ENCODE measurements at places on chromosomes 12 and 14. TPM values are rescaled to one million over a fixed set of nuclear protein-coding genes. Genes with fewer than 3 reads are reported as not detected.

- peak; percentile 70 for DNase-seq
Measured at GRCh38 chr12:26845057-26845666, 12.2 kb upstream of the ITPR2 start.

- no peak for DNase-seq
Measured at GRCh38 chr12:93784339-93785086, 107.3 kb downstream of the CRADD start.

- no peak for DNase-seq
Measured at GRCh38 chr12:42396473-42397259, 70.7 kb downstream of the PPHLN1 start.

GRCh38 chr14:94562022-94562421 lies 780 bp downstream of the SERPINA4 start:
- no peak for DNase-seq

The C14orf93 gene
- 8.8 TPM for total RNA-seq

GRCh38 chr12:43370263-43370662 lies 181.7 kb downstream of the ADAMTS20 start:
- no peak for DNase-seq

- no peak for DNase-seq
Measured at GRCh38 chr12:91922674-91923073, 223.0 kb downstream of the BTG1 start.

DNA sequence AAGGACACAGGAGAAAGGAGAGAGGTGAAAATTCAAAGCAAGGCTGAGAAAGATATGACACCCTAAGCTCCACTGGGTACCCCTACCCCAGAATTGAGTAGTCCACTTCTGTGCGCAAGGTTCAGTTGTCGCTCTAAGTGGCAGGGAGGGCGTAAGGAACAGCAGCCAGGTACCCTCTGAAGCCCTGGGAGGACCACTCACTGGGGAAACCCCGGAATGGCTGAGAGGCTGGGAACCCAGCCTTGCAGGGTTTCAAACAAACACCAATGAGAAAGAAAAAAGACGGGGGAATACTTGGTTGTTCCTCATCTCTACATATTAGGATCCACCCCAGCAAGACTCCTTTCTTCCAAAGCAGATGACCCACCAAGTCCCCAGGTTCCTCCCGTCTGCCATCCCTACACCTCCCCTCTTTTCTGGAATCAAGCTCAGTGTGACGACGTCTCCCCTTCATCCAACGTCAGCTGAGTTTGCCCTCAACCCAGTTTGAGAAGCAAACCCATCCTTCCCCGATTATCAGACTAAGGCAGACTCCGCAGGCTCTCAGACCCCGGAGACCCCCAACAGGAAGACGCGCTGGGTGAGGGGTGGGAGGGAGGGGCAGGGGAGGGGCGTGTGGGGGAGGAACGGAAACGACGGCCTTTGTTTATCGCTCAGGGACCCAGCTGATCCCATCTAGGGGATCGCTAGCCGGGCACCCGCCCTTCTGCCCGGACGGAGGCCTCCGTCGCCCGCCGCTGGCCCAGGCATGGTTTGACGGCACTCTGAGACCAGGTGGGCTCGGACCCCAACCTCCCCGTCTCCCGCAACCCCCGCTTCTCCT lies 795 bp downstream of the LMBR1L start:
- DNase-seq = peak; percentile 47

DNA sequence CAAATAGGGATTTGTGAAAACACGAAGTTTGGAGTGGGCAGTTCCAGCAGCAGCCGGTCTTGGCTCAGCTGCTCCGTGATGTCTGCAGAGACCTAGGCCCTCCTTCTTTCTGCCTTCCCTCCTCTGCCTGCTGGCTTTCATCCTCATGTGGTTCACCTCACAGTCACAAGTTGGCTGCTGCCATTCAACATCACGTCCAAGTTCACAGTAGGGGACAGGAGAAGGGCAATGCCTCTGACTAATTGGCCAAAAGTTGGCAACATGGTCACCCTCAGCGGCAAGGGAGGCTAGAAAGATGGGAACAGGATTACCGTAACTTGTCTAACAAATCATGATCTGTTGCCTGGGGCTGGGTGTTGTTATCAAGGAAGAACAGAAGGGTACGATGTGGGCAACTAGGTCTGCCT lies 7.8 kb upstream of the CACNA2D4 start:
- peak; percentile 9 for DNase-seq

DNA sequence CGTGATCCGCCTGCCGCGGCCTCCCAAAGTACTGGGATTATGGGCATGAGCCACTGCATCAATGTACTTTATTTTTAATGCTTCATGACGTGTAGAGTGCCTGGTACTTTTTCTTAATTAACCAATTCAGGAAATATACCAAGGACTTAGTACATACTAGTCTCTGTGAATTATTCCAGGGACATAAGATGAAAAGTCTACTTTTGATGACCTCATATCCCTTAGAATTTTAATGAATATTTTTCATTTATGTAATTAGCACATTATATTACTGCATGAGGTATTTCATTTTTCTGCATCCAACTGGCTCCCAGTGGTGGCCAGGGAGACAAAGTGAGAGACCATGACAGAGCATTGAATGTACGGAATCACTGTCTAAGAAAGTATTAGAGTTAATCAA lies 577.7 kb upstream of the NOVA1 start:
- no peak for DNase-seq

DNA sequence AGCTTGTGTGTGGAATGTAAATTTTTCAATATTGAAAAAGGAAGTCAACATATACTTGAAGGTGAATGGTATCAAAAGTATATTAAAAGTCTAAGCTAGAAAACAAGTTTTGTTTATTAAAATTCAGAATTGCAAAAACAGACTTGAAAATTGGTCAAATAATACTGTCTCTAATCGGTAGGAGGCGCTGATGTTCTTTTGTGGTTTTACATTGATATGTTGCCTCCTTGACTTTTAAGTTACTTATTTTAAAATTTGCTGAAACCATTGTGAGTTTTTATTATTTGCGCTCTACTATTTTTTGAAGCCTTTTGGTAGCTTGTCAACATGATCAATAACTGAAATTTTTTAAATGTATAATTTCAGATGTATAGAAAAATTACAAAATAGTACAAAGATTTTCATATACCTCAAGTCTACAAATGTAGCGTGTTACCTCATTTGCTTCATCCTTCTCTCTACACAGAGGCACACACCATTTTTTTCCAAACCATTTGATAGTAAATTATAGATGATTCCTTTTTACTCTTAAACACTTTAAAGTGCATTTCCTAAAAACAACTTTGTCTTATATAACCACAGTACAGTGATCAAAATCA lies 6.9 kb downstream of the RTRAF start:
- DNase-seq = no peak

The KRT85 gene
- total RNA-seq = not detected

The PPM1A gene
- total RNA-seq = 126 TPM

- DNase-seq = no peak
Measured at GRCh38 chr14:103267226-103267910, 66.7 kb upstream of the EIF5 start.

The CACNA2D4 gene
- 3.3 TPM for total RNA-seq

DNA sequence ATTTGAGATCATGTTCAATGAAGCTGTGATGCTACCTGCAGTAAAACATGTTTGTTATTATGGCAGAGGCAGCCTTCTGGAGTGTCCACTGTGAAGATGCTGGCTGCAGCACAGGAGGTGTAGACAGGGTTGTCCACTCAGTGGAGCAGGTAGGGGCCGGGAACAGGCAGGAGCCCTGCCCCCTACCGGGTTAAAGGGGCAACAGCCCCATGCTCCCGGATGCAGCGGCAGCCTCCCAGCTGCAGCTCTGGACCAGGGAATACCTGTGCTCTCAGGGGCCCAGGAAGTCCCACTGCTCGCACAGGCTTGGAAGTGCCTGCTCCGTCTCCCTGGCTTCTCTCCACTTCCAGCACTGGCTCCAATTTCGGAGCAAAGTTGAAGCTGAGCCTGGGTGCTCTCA lies 401.6 kb downstream of the FOXG1 start:
- no peak for DNase-seq

DNA sequence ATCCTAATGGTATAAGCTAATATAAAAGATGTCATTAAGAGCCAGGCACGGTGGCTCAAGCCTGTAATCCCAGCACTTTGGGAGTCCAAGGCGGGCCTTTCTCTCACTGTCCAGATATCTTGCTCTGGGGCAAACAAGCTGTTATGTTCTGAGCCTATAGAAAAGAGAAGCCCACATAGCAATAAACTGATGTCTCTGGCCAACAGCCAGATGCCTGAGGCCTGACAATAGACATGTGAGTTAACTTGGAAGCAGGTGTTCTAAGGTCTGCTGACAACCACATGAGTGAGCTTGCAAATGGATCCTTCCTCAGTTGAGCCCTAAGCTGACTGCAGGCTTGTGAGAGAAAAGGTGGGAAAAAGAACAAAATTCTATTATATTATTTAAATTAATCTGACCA lies 25.0 kb downstream of the YAF2 start:
- peak; percentile 28 for DNase-seq

The SERPINA1 gene
- total RNA-seq = 278 TPM

The AQP2 gene
- not detected for total RNA-seq

GRCh38 chr14:106107703-106108102 lies 581.3 kb downstream of the TMEM121 start:
- DNase-seq = no peak

The ARG2 gene
- total RNA-seq = 11.5 TPM

DNA sequence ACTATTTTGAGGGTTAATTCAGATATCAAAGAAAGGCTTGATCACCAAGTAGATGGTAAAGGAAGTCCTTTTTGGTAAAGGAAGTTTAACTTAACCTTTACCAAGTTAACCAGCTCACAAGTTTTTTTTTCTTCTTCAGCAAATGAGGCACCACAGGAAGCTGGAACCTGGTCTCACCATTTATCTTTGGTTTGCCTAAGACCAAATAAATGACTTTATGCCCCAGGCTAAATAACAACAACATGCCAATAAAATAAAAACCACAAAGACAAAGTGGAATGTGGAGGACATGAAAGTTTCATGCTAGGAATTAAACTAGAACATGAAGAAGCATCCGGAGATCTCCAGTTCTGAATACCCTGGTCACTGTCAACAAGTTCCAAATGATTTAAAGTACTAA lies 116.8 kb upstream of the PRICKLE1 start:
- DNase-seq = no peak

GRCh38 chr14:89256951-89257350 lies 160.1 kb downstream of the FOXN3 start:
- no peak for DNase-seq

- DNase-seq = peak; percentile 18
Measured at GRCh38 chr14:90842726-90843125, 26.5 kb upstream of the TTC7B start.

The FOXG1 gene
- total RNA-seq = not detected

DNA sequence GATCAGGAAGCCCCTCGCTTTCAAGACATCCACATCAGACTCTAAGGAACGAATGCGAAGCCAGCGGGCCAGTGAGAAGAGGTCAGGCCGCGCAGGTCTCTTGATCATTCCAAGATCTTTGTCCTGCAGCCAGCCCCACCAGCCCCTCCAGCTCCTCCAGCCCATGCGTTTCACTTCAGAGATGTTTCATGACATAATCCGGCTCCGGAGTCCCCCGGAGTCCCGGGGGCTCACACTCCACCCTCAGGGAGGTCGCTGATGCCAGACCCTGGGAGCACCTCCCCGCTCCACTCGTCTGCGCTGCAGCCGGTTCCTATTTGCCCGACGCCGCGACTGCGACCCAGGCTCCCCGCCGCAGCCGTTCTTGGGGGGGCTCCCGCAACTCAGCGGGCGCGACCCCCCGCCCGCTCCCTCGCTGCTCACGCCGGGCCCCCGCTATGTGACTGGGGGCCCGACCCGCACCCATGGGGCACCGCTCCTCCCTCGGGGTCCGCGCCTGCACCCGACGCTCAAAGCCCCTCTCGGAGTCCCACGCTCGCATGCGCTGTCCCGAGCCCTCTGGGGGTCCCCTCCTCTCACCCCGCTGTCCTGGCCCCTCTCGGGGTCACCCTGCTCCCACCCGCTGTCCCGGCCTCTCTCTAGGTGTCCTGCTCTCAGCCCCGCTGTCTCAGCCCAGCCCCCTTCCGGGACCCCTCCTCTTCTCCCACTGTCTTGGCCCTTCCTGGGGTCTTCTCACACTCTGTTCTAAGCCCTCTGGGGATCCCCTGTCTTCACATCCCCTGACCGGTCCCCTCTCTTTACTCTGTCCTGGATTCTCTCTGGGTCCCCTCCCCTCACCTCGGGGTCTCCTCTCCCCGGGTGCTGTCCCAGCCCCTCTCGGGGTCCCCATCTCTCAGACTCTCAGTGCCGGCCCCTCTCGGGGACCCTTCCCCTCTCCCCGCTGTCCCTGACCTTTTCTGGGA lies 1.1 kb downstream of the TAOK3 start:
- DNase-seq = peak; percentile 38

DNA sequence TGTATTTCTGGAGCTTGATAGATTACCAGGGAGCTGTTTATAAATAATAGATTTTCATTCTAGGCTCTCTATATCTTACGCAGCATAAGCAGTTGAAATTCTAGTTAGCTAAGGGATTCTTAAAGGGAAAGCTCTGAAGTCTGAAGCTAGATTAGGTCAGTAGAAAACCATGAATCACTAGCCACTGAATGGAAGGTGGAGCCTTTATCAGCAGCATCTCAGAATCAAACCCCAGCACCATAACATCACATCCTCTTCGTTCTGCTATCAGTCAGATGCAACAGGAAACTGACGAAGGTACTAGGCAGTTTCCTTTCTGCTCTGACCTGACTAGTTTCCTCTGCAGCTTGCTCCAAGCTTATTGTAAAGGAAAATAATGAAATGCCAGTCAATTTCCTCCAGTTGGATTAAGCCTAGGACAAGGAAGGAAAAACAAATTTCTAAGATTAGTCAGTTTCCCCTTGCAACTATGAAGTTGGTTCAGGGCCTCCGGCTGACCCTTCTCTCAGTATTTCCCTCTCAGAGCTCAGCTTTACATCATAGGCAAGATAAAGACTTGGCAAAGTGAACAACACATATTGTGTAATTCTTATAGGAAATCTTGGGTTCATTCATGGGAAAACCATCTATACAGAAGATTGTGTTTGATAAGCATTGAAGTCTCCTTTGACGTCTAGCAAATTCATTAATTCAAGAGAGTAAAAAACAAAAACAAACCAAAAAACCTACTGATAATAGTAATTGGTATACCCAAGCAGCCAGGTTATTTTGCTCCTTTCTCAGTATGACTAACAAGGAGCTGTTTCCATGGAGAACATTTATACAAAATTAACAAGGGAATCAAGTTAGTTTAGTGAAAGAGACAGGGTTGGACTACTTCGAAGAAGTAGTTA lies 43.4 kb upstream of the CFAP54 start:
- DNase-seq = no peak

DNA sequence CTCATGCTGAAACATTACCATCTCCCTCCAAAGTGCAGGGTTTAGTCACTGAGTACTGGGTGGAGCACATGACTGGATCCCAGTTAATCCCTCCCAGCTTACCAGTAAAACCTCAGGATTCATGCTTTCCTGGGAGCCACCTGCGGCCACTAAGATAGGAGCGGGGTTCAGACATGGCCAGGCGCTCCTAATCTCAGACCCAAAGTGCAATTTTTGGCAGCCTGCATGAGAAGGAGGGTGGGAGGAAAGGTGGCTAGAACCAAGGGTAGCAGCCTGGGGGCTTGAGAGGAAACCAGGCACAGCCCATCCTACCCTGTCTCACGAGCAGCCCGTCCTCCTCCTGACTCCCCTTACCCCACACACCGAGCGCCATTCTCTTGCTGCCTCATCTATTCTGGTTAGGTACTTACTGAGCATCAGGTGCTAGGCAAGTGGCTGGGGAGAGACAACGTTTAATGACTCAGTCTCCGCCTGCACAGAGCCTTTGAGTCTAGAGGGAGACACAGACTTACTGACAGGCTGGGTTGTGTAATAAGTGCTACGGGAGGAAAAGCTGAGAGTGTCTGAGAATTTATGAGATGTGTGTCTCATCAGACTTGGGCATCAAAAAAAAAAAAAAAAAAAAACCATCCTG lies 9.9 kb downstream of the GPRC5A start:
- DNase-seq = peak; percentile 62

All from colonic mucosa (tissue), 4 donors.